Cortex of kidney (tissue), 1 donor: ENCODE measurements at places on chromosomes 1 and 21.

DNA sequence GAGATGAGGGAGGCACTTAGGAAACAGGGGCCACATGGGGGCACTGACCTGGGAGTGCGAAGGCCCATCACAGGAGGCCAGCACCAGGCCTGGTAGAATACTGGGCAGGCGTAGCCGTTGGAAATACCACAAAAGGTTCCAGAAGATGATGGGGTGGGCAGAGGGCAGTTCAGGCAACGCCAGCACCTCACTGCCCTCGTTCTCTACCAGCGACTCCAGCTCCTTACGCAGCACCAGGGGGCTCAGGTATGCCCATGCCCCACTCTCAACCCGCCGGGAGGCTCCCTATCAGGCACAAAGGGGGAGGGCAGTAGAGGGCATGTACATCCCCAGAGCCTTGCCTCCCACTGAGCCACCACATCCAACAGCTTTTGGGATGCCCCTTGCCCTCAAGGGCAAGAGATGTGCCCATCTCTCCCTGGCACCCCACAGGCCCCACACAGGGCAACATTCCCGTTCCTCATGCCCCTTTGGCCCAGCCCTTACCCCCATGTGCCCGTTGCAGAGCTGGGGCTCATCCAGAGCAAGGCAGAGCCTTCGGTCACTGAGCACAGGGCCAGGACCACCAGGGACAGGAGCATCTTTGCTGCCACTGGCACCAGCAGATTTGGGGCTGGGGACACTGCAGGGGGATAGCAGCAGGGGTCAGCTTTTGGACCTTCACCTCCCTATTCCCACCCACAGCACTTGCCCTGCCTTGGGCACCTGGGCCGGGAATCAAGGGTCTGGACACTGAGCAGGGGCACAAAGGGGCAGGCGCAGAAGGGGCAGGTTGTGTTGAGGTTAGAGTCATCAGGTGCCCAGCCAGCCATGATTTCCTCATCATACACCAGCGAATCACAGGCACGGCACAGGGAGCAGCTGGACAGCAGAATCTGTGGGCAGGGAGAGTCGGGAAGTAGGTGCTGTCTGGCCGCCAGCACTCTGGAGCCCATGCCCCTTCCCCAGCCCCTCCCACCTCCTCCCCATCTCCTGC, 9.7 kb upstream of the GATAD2B start:
- DNase-seq: no peak

DNA sequence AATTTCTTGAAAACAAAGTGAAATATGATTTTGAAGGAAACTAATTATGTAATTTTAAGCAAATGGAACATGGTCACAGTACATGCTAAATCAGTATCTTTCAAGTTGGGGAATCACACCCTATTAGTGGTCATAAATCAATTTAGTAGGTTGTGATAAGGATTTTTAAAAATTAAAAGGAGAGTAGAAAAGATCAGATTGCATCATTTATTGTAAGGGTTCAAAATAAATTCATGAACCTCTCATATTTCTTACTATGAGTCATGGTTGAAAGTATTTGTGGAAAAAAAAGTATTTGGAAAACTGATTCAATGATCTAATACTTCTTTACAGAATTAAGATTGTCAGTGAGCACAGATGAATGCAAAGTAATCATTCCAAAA, 14.6 kb downstream of the ADSS2 start:
- DNase-seq: no peak

DNA sequence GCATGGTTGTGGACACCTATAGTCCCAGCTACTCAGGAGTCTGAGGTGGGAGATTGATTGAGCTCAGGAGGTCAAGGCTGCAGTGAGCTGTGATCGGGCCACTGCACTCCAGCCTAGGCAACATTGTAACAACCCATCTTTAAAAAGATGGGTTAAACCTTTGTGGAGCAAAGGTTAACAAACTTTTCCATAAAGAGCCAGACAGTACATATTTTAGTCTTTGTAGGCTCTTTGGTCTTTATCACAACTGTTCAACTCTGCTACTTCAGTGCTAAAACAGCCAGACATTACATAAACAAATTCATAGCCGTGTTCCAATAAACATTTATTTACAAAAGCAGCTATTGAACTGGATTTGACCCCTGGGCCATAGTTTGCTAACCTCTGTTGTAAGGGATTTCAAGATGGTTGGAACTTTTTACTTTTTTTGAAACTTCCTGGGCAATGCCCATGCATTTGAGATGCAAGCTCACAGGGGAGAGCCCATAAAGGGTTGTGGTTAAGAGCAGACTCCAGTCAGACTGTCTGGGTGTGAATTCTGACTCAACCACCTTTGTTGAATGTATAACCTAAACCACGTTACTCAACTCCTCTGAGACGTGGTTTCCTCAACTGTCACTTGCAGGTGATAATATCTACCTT, 10.8 kb downstream of the INAVA start:
- no peak for DNase-seq

GRCh38 chr1:63317817-63318152, 4.6 kb upstream of the FOXD3 start:
- DNase-seq: no peak

- DNase-seq: no peak
Observed at GRCh38 chr1:176601348-176601747, 138.4 kb downstream of the PAPPA2 start.

DNA sequence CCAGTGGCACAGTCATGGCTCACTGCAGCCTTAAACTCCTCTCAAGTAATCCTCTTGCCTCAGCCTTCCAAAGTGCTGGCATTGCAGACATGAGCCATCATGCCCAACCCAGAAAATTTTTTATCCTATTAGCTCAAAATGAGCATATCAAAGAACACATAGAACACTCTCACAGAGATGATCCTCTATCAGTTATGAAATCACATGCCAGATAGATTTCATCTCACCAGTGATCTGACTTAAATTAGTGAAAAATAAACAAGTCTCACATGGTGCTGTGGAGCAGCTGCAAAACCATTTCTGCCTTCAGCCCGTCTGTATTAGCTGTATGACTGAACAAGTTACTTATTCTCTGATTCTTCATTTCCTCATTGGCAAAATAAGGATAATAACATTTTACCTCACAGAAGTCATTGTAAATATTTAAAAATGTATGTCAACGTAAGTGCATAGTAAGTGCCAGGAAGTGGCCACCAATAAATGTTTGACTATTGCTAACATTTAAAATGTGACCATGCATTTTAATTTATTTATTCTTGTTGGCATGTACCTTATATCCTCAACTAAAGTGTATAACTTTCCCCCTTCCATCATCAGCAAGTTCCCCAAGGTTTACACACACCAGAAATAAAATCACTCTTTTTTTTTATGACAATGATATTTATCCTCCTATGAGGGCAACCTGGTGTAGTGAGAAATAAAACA, 29.0 kb upstream of the SLC19A2 start:
- DNase-seq: no peak

DNA sequence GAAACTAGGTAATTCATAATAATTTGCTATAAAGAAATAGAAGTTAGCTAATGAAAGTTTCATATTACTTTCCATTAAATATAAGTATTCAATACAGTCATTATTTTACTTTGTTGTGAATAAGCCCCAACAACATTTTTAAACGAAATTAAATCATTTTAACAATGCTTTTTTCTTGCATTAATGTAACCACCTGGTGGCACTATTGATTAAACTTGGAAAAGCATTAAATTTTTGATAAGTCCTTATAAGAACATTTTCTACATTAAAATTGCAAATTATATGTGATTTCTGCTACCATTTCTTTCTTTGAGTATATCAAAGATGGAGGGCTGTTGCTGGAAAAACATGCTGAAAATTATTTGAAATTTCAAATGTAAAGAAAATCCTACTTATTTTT, 918.8 kb upstream of the TMPRSS15 start:
- no peak for DNase-seq

- DNase-seq: no peak
Observed at GRCh38 chr21:37237346-37237745, 29.8 kb downstream of the VPS26C start.

GRCh38 chr1:207014728-207015127, 17.8 kb downstream of the C1orf116 start:
- no peak for DNase-seq

DNA sequence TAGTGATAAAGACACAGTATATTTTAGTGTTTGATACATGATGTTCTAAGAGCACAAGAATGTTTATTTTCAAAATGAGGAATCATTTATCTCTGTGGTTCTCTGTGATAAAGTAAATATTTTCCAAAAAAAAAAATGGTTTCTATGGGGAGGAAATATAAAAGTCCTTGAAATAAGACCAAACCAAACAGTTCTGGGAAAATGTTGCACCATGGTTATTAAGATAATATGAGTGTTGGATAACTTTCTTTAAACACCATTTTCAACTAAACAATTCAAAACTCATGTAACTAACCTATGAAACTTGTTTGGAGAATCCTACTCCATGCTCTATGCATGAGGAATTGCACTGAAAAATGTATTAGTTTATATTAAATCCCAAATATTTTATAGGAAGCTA, 184.6 kb downstream of the KCNT2 start:
- DNase-seq: no peak

DNA sequence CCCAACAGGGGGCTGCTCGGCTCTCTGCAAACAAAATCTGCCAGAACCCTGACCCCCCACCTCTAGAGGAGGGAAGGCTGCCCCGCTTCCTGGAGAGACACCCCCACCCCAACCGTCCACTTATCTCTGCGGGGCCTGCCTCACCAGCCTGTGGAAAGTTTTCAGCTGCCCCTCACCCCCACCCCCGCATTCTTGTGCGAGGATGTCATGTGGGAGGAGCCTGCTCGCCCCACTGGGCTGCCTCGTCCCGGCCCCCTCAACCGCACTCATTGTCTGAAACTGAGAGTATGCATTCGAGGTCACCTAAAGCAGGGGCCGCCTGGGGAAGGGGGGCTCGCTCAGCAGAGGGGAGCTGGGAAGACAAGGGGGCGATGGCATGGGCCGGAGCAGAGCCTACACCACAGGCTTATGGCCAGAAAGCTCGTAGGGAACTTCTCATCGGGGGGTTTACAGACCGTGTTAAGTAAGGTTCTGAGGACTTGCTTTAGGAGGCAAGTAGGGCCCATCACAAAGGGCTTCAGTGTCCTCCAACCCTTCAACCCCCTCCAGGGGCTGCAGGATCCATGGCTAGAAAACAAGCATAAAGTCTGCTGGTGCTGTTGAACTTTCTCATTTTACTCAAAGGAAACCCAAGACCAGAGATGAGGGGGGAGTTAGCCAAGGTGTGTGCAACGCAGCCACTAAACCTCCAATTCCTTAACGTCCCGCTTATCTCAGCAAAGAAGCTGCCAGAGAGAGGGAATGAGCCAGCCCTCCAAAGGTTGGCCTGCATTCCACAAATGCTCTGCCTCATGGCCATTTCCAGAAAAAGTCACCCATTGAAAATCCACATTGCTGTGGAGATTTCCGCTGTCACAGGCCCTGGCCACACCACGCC, 9.4 kb downstream of the EPHA2 start:
- no peak for DNase-seq

- DNase-seq: no peak
Observed at GRCh38 chr1:40197656-40198055, 36.5 kb downstream of the RLF start.

GRCh38 chr1:47865881-47866535, 131.2 kb downstream of the TRABD2B start:
- DNase-seq: no peak

GRCh38 chr1:87154384-87154783, 174.3 kb upstream of the LMO4 start:
- no peak for DNase-seq

DNA sequence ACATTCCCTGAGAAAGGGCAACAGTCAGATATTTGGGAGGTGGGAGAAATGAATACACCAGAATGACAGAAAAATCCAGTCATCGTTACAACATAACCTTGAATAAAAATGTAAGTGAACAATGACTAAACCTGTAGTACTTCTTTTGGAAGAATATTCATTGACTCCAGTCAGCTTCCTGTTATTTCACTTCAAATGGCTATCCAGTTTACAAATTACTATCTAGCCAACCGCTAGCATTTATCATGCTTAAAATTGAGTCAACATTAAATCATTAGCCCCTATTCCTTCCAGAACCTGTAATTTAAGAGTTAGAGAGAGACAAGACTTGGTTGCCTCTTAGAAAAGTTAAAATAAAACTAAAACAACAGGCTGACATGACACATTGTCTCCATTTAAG, 33.6 kb downstream of the WLS start:
- no peak for DNase-seq

- no peak for DNase-seq
Observed at GRCh38 chr1:100087396-100087795, 45.3 kb downstream of the SASS6 start.

- DNase-seq: no peak
Observed at GRCh38 chr1:78275906-78276685, 214.7 kb upstream of the PTGFR start.

GRCh38 chr1:205930195-205930577, 13.1 kb downstream of the SLC26A9 start:
- no peak for DNase-seq

DNA sequence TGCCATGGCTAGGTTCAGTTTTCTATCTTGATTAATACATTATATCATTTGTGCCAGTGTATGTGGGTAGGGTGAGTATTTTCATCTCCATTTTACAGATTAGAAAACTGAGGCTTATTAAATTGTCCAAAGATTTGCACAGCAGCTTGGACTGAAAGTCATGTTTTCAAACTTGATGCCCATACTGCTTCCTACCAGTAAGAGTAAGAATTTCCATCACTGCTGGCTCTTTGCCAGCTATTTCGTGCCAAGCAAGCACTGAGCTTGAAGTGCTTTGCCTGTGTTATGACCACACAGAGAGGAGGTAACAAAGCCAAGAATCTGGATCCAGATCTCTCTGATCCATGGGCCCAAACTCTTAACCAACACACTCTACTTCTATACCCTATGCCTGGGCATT, 295.0 kb downstream of the VAV3 start:
- no peak for DNase-seq

DNA sequence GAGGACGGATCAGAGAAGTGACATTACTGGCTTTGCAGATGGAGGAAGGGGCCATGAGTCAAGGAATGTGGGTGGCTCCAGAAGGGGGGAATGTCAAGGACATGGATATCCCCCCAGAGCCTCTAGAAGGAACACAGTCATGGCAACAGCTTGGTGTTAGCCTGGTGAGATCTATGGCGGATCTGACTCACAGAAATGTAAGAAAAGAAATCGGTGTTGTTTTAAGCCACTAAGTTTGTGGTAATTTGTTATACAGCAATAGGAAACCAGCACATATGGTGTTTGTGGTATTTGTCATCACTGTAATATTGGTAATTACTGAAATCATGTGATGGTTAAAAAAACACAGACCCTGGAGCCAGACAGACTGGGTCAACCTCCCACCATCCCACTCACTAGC, 236.2 kb downstream of the SETD4 start:
- no peak for DNase-seq

DNA sequence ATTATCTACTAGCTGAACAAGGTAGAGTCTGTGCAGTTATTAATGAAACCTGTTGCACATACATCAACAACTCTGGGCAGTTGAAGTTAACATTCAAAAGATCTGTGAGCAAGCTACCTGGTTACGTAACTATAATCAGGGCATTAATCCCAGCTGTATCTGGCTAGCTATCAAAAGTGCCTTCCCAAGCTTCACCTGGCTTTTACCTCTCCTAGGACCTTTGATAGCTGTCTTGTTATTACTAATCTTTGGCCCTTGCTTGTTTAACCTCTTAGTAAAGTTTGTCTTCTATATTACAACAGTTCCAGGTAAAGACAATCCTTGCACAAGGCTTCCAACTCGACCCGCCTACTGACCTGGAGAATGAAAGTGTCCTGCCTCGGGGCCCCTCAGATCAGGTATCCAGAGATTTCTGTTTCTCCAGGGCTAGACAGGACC, 29.6 kb upstream of the SLC6A9 start:
- no peak for DNase-seq

- no peak for DNase-seq
Observed at GRCh38 chr1:154714638-154715037, 106.7 kb upstream of the ADAR start.

- no peak for DNase-seq
Observed at GRCh38 chr21:44337941-44338895, 972 bp downstream of the CFAP410 start.
